Cortex of kidney (tissue), 1 donor: ENCODE measurements at places on chromosomes 5 and 9.

GRCh38 chr9:86605303-86605702, 251.1 kb upstream of the TUT7 start:
- DNase-seq: no peak

DNA sequence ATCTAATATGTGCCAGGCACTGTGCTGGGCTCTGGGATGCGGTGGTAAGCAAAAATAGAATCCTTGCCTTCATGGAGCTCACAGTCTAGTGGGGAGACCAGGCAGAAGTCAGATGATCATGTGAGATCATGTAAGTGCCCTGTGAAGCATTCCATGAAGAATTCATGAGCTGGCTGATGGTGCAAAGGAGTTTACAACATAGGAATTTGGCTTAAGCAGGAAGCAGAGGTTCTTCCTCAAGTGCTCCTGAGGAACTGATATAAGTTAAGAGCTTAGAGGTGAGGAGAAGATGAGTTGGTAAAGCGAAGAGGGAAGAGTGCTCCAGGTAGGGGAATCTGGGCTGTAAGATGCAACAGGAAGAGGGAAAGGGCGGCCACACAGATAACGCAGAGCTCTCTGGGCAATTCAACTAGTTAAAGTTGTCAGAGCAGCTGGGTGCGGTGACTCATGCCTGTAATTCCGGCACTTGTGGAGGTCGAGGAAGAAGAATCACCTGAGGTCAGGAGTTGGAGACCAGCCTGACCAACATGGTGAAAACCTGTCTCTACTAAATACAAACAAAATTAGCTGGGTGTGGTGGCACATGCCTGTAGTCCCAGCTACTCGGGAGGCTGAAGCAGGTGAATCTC, 78.5 kb upstream of the SPATA31D4 start:
- no peak for DNase-seq

DNA sequence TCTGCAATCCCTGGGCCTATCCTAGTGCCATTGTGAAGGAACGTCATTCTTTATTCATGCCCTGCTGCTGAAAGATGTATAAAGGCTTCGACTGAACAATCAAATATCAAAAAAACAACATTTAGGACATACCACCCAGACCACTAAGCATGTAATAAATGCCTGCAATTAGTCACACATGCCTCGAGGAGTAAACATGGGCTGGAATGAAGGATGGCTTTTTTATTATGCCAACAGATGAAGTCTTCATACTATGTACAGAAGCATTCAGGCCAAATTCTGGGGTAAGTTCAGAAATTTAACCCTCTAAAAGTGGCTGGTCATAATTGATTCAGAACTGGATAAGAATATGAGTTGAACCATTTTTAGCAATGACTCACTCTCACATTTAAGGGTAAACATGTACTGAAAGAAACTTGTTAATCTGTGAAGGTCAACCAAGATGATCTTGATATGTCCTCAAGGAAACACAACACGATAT, 38.1 kb downstream of the FAM240B start:
- no peak for DNase-seq

DNA sequence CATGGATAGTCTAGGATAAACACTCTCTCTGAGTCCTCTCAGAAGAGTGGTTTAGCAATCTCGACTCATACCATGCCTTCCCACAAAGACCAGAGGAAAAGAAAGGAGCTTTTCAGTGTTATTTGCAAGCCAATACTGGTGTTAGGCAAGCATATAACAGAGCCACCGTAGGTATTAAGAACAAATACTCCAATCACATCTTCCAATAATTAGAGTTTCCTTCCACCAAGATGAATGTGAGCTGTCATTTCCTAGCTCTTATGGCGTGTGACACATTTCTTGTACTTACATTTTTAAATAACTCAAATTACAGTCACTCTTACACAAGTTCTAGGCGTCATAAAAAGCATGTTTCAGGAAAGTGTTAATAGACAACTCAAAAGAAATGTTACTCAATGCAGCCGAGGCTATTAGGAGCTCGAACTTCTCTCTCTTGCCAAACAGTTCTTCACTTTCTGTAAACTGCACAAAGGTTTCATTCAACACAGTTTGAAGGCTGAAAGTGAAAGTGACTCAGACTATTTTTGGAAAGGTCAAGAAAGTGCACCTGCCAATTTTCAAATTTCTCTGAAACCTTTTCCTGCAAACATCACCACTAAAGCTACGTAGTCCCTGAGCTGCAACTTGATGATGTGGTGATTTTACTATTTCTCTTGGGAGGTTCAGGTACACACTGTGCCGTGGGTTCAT, 153.8 kb downstream of the AUH start:
- DNase-seq: no peak

DNA sequence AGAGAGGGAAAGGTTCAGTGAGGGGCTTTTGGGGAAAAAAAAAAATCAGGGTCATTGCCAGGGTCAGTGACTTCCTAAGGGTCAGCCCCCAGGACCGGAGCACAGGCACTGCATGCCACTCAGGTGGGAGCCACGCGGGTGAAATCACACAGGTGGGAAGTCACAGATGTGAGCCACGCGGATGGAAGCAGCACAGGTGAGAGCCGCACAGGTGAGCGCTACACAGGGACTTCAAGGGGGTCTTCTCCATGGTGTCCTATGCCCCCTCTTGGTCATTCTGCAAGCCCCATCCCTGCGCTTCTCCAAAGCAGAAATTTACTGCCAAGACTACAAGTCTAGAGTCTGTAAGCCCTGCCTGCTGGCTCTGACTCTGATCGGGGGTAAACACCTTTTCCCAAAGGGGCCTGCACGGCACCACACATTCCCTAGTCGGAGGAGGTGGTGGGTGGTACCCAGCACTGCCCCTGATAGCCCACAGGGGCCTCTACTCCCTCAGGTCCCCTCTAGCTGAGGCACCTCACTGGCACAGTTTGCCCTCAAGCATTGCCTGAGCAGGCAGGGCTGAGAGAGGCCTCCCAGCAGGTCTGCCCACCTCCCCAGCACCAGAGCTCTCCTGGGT, 18.3 kb upstream of the OBP2B start:
- DNase-seq: no peak

- DNase-seq: no peak
Observed at GRCh38 chr5:33242277-33242676, 198.5 kb upstream of the TARS1 start.

GRCh38 chr5:125411744-125412560, 665.5 kb upstream of the ZNF608 start:
- no peak for DNase-seq

DNA sequence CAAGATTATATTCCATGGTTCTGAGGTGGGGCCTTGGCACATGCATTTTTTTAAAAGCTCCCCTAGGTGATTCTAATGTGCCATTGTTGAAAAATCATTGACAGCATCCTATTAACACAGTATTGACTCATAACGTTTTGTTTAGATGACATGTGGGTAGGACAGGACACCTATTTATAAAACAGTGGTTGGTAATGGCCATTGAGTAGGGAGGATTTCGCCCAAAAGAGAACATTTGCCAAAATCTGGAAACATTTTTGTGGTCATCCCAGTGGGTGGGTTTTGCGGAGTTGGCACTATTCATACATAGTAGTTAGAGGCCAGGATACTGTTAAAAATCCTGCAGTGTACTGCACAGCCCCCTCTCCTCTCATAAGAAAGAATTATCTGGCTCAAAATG, 6.4 kb upstream of the CHD1 start:
- DNase-seq: no peak

GRCh38 chr5:76367623-76368371, 35.3 kb upstream of the IQGAP2 start:
- DNase-seq: no peak

GRCh38 chr5:93721071-93721470, 20.3 kb downstream of the POU5F2 start:
- no peak for DNase-seq

DNA sequence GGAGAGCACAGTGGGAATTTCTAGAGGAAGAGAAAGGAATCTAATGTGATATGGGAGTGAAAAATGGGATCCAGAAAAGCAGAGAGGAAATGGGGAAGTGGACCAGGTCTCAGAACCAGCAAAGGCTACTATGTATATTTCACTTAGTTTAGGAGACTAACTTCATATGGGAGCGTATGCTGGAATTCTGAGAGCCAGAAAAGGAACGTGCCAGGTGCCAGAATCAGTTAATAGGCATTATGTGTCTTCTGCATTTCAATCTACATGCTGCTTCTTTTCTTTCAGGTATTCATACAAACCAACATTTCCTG, 28.5 kb upstream of the IFNA14 start:
- no peak for DNase-seq

DNA sequence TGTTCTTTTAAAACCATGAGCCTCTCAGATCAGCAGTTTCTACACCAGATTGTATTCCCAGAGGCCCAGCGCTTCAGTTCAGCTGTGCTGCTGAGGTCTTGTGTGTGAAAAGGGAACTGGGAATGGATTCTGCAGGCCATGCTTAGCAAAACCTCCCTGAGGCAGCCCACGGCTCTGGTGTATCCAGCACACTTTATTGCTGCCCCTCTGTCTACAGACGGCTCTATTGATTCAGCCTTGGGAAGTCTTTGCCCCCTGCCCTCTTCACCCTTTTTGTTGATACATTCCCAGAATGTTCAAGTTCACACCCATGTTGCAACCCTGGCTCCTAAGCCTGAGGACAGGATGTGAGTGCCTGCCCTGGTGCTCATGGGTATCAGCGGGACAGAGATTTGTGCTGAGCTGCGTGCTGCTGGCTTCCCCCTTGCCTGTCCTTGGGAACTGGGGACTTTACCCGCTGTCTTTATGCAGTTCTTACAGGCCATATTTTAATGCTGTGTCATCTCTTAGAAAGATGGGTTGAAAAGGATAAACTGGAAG, 37.3 kb downstream of the ARHGAP26 start:
- DNase-seq: no peak
